ENCODE measurements at places on chromosomes 1 and 21.

DNA sequence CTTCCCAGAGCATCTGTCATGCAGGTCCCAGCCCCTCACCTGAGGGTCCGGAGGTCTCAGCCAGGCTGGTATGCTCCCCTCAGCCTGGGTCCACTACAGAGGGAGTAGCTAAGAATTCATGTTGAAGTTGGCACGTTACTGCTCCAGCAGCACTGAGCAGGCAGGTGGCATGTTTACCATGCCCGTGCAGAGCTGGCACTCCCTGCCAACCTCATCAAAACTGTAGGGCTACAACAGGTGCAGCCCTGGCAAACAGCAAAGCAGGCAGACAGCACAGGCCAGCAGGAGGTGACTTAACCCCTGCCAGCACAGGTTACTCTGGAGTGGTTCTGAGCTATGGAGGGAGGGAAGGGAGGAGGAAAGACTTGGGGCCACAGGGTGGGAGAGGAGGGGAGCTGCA lies 46.4 kb downstream of the NUAK2 start:
- no peak for DNase-seq

- DNase-seq = no peak
Observed at GRCh38 chr1:68164918-68165317, 67.4 kb downstream of the WLS start.

GRCh38 chr21:31193761-31194160 lies 150.3 kb downstream of the TIAM1 start:
- DNase-seq = no peak

DNA sequence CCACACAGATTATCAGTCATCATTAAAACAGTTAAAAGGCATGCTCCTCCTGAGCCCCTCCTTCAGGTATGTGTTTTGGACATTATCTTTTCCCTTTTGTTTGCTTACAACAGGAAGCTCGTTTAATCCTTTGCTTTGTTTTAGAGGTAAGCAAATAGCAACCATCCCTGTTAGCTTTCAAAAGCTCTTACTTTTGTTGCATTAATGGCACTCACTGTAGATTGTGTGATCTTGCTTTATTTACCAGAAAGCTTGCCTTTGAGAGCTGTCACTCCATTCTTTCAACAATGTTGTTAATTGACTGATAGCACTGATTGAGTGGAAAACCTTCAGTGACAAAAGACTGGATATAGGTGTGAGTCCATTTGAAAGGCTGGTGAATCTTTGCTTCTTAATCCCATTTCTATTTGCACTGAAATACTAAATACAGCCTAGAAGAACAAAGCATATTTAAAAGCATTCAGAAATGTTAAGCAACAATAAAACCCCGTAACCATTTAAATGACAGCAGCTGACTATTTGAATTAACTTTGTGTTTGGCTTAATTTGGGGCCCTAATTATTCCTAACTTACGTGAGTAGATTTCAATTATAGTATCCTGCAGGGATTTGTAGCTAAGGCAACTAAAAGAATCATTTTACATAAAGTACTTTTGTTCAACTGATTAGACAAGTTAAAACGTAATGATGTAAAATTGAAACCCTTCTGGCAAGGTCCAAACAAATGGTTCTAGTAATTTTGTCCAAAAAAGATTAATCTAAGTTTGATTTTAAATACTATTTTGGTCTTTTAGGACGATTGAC lies 48.3 kb downstream of the ADGRL2 start:
- no peak for DNase-seq

DNA sequence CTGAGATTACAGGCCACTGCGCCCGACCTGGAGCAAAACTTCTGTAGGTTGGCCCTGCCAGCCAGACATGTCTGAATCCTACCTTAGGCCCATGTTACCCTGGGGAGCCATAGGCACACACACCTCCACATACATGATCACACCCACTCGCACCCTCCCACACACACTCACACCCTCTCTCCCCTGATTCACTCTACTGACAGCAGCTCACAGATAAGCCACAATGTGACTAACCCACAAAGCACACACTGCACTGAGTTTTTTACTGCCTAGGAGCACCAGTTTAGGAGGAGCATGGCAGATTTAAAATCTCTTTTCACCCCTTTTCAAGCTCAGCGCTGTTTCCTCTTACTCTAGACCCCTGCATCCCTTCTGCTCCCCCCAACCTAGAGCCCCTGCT lies 41.7 kb downstream of the SLC30A1 start:
- DNase-seq = no peak

DNA sequence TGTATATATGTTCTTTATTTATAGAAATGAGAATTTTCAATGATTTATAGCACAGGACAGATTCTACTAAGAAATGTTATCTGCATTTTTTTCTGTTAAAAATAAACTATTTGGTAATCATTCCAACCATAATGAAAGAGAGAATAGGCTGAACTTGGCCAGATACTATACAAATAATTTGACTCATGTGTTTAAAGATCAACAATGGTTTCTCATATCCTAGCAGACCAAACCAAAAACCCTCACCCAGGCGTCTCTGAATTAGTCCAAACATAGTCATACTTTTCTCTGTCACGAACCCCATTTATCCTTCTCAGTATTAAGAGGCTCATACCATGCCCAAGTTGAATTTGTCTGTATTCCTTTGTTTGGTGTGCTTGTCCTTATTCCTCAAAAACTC lies 40.3 kb downstream of the RPE65 start:
- DNase-seq = no peak

GRCh38 chr1:167565922-167566321 lies 12.4 kb upstream of the CREG1 start:
- no peak for DNase-seq

DNA sequence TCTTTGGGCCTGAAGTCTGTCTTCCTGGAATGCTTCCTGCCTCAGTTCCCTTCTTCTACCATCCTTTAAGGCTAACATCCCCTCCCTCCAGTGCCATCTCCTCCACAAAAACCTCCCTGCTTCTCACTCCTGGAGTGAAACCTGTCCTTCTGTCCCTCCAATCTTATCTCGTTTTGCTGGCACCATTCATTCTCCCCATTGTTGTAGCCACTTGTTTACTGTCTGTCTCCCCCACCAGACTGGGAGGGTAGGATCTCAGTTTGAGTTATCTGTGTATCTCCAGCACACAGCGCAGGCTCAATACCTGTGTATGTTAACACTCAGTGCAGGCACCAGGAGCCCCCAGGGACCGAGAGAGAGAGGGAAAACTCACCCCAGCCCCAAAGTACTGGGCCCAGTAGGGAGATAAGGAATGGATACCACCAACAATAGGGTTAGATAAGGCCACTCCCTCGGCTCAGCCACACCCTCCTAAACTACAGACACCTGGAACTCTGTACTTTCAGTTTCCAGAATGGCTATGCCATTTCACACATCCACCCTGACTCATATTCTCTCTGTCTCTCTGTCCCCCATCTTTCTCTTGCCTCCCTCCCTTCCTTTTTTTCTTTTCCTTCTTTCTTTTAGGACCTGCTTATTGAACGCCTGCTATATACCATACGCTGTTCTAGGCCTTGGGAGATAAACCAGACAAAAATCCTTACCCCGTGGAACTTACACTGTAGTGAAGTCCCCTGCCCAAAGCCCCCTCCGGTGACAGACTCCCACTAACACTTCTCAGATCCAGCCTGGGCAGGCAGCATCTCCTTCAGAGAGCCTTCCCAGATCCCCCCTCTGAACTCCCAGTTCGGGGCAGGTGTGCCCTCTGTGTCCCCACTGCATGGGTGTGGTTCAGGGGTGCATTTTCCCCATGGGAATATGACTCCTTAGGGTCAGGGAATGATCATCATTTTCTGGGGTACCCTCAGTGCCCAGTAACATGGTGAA lies 3.3 kb upstream of the SSBP3 start:
- no peak for DNase-seq

DNA sequence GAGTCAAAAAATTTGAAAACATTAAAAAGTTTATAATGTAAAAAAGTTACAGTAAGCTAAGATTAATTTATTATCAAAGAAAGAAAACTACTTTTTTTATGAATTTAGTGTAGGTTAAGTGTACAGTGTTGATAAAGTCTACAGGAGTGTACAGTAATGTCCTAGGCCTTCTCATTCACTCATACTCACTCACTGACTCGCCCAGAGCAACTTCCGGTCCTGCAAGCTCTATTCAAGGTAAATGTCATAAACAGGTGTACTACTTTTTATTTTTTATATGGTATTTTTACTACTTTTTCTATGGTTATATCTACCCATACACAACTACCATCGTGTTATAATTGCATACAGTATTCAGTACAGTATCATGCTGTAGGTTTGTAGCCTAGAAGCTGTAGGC lies 49.6 kb downstream of the TBX19 start:
- no peak for DNase-seq

DNA sequence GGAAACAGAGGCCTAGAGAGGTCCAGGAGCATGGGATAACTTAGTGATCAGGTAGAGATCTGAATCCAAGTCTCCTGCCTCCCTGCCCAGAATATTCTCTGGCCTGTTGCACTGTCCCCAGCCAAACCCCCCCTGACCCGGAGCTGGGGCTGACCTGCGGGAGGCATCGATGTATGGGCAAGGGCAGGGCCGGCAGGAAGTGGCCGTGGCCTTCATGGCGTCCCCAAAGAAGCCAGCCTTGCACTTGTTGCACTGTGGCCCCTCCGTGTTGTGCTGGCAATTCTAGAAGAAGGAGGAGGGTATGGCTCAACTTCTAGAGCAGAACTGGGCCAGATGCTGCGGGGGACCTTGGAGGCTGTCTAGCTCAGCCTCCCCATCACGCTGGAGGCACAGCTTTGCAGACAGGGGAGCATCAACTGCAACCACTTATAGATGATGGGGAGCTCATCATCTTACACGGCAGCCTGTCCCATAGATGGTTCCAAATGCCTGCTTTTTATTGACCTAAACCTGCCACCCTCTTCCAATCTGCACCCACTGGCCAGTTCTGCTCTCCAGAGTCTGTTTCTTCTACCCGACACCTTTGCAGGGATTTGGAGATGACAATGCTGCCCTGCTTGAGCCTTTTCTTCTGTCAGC lies 58.2 kb downstream of the HSPG2 start:
- DNase-seq = no peak

DNA sequence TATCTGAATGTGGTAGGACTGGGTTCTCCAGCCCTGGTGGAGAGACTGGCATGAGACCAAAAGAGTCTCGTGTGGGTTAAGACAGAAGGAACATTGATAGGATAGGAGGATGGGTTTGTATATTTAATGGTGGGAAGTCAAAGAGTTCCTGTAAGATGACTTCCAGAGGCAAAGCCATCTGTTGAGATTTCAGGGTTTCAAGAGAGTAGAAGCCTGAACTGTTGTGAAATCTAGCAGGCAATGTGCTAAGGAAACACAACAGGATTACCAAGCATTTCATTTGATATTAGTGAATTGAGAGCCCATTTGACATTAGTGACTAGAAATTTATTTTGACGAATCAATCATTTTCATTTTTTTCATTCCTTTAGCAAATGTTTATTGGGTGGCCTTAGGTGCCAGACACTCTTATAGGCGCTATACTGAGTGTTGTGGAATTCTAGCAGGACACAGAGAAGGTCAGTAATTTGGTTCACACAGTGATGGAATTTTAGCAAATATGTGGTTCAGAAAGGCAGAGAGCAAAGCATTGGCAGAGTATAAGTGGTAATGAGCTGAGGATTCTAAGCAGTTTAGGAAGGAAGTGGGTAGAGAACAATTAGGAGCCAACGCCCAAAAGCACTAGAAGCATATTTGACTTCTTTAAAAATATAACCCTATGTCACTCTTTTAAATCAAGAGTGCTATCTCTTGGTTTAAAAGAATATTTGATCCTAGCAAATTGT lies 149.3 kb downstream of the AK5 start:
- no peak for DNase-seq

DNA sequence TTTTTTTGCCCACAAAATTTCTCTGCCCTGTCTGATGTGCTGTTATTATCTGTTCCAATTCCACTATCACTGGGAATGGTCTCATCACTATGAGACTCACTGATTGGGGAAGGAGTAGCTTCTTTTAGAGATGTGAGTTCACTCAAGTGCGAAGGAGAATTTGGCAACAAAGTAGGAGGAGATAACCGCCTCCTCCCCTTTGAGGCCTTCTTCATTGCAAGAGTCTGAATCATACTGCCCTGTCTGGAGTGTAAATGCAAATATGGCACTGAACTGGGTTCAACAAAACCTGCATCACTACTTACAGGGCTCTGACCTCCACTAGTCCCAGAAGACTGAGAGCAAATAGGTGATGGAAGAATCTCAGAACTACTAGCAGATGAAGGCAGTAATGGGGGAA lies 83.4 kb downstream of the ASH1L start:
- DNase-seq = no peak

DNA sequence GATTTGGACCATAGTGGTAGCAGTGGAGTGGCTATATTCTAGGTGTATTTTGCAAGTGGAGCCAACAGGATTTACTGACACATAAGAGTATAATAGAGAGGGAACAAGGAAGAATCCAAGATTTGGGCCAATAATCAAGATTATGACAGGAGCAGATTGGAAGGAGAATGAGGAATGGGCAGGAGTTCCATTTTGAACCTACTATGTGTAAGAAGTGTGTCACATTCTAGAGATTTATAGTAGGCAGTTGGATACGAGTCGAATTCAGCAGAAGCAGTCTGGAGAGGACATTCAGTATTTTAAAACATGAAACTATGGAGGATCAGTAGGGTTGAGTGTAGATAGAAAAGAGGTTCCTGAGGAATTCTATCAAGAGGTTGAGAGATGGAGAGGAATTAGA lies 21.7 kb downstream of the INKA2 start:
- no peak for DNase-seq
